ENCODE measurements at places on chromosomes 5 and 9.

GRCh38 chr9:108056805-108057386 is 567.3 kb upstream of the KLF4 start:
- no peak for DNase-seq

GRCh38 chr9:73847536-73847935 is 649.6 kb upstream of the RORB start:
- no peak for DNase-seq

DNA sequence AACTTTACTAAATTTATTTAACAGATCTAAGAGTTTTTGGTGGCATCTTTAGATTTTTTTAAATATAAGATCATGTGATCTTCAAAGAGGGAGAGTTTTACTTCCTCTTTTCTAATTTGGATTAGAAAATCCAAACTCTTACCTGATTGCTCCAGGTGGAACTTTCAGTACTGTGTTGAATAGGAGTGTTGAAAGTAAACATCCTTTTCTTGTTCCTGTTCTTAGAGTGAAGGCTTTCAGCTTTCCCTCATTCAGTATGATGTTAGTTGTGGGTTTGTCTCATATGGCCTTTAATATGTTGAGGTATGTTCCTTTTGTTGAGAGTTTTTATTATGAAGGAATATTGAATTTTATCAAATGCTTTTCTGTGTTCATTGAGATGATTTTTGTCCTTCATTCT is 650.0 kb upstream of the SGCD start:
- no peak for DNase-seq

DNA sequence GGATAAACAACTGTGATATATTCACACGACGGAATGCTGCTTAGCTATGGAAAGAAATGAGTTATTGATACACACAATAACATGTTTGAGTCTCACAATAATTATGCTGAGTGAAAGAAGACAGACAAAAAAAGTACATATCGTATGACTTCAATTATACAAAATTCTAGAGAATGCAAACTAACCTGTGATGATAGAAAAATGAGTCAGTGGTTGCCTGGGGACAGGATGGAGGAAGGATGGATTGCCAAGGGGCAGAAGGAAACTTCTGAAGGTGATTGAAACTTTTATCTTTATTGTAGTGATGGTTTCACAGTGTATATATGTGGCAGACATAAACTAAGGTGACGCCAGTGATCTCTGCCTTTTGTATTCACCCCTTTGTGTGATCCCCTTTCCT is 7.5 kb upstream of the CARTPT start:
- no peak for DNase-seq

GRCh38 chr5:61732369-61732768 is 400.3 kb downstream of the ZSWIM6 start:
- no peak for DNase-seq
